Bronchial smooth muscle cell (primary cell): ENCODE measurements at places on chromosomes 7 and 10. TPM values are rescaled to one million over a fixed set of nuclear protein-coding genes. Genes with fewer than 3 reads are reported as not detected.

Gene TRIL
- total RNA-seq = under 0.01 and 2.1 TPM in 2 replicates

Gene SHTN1
- 1.2 and 1.3 TPM in 2 replicates for total RNA-seq

Gene CPN1
- not detected in 2 replicates for total RNA-seq

Gene GATAD1
- total RNA-seq = 13.7 and 23.0 TPM in 2 replicates

Gene MET
- total RNA-seq = 13.1 and 20.2 TPM in 2 replicates

Gene OR6B1
- total RNA-seq = not detected in 2 replicates

Gene PLAU
- 16.7 and 63.4 TPM in 2 replicates for total RNA-seq

Gene SLC39A12
- total RNA-seq = 0.09 TPM in 1 of 2 replicates, not detected in the other

Gene PVRIG
- total RNA-seq = not detected in 2 replicates

Gene SFR1
- 2.7 and 7.4 TPM in 2 replicates for total RNA-seq

Gene SEMA3D
- 0.95 and 4.0 TPM in 2 replicates for total RNA-seq

Gene DNAAF5
- 7.9 and 10.2 TPM in 2 replicates for total RNA-seq

Gene FAM180A
- total RNA-seq = 14.7 and 20.2 TPM in 2 replicates
